ENCODE measurements at places on chromosomes 7 and 10.

DNA sequence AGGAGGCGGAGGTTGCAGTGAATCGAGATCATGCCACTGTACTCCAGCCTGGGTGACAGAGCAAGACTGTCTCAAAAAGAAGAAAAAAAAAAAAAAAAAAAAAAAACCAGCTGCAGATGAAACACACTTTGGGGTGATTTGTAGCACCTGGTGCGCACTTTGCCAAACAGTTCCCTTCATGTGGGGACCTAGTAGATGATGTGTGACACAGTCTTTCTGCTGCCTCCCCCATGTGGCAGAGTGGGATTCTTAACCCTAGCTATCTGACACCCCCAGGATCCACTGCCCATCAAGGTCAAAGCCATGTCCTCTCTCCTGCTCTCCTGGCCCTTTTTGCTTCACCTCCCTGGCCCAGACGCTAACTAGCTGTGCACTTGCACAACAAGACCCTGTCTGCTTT, 52.1 kb upstream of the PDZD8 start:
- no peak for DNase-seq

- DNase-seq = no peak
Measured at GRCh38 chr10:35379226-35380137, 43.2 kb downstream of the CCNY start.

- DNase-seq = no peak
Measured at GRCh38 chr7:2872296-2872874, 28.3 kb upstream of the GNA12 start.

GRCh38 chr10:56316603-56317002, 44.5 kb downstream of the ZWINT start:
- DNase-seq = no peak

All from BE2C (cell line).